Activated T-helper 1 cell treated with anti-CD3 and anti-CD28 coated beads, Interleukin-12 subunit alpha, Interleukin-12 subunit beta, Interleukin-2, Interleukin-4 antibody, amounts not matched to agents 30 ng/mL and 10 ng/mL and 1 ng/mL, durations not matched to agents 14 hours and 24 hours and 36 hours (primary cell): ENCODE measurements at places on chromosomes 5 and 9. TPM values are rescaled to one million over a fixed set of nuclear protein-coding genes. Genes with fewer than 3 reads are reported as not detected.

GRCh38 chr5:60492958-60493357 lies 207.0 kb downstream of the DEPDC1B start:
- H3K4me3 ChIP-seq, result no peak overlapping the region
- H3K4me1 ChIP-seq, result no peaks in the 10 kb centered on the region
- no peak for DNase-seq

- no peak overlapping the region for H3K4me3 ChIP-seq
- no peaks in the 10 kb centered on the region for H3K27me3 ChIP-seq
These were observed 370.6 kb downstream of the DMRTA1 start for GRCh38 chr9:22817181-22817580.

- H3K27me3 ChIP-seq, result no peaks in the 10 kb centered on the region
- H3K36me3 ChIP-seq, result peaks cover 8% of the 10 kb centered on the region
- no peak overlapping the region for H3K4me3 ChIP-seq
- peaks cover 6% of the 10 kb centered on the region for H3K4me1 ChIP-seq
- no peak for DNase-seq
These were observed 65.7 kb upstream of the EIF4EBP3 start for GRCh38 chr5:140481758-140482157.

GRCh38 chr5:88688156-88688983 lies 194.6 kb downstream of the MEF2C start:
- DNase-seq, result no peak
- H3K27me3 ChIP-seq, result peaks cover 86% of the 10 kb centered on the region
- H3K4me1 ChIP-seq, result peaks cover 28% of the 10 kb centered on the region
- H3K36me3 ChIP-seq, result peaks cover 8% of the 10 kb centered on the region

GRCh38 chr5:1785062-1785461 lies 14.6 kb downstream of the MRPL36 start:
- H3K36me3 ChIP-seq, result peaks cover 2% of the 10 kb centered on the region
- peaks cover 5% of the 10 kb centered on the region for H3K27me3 ChIP-seq
- H3K27ac ChIP-seq, result no peak overlapping the region
- DNase-seq, result no peak

The PLPP1 gene
- 25.8 and 27.5 TPM in 2 replicates for total RNA-seq
